Stimulated activated CD4-positive, alpha-beta T cell treated with anti-CD3 and anti-CD28 coated beads, Interleukin-1b, Interleukin-23, amount 100 ng/mL, for 1 hour (primary cell): ENCODE measurements at places on chromosomes 5 and 9.

DNA sequence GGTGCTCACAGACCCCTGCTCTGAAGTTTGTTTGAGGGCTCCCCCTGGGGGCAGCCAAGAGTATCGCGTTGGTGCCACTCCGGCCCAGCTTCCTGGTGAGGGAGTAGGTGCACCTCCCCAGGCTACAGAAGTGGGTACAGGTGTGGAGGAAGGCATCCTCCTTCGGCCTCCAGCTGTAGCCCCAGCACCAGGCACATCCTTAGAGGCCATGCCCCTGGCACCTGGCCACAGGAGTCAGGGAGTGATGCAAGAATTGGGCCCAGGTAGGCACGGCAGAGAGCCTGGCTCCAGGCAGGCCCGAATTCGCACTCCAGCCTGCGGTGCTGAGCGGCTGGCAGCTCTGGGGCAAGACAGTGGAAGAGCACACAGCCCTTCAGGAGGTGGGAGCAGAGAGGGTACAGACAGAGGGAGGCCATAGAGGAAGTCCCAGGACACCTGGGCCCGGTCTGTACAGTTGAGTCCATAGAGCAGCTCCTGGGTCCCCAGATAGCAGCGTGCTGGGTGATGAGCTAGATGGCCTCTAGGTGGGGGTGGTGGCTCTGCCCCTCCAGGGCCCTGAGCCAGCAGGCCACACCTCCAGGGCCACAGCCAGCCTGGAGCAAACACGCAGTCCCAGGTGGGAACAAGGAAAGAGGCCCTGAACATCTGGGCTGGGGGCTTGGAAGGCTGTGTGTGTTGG lies 2.4 kb downstream of the SAPCD2 start:
- DNase-seq, result peak; percentile 81

- no peak for DNase-seq
Measured at GRCh38 chr5:4042311-4042710, 446.7 kb downstream of the IRX1 start.

DNA sequence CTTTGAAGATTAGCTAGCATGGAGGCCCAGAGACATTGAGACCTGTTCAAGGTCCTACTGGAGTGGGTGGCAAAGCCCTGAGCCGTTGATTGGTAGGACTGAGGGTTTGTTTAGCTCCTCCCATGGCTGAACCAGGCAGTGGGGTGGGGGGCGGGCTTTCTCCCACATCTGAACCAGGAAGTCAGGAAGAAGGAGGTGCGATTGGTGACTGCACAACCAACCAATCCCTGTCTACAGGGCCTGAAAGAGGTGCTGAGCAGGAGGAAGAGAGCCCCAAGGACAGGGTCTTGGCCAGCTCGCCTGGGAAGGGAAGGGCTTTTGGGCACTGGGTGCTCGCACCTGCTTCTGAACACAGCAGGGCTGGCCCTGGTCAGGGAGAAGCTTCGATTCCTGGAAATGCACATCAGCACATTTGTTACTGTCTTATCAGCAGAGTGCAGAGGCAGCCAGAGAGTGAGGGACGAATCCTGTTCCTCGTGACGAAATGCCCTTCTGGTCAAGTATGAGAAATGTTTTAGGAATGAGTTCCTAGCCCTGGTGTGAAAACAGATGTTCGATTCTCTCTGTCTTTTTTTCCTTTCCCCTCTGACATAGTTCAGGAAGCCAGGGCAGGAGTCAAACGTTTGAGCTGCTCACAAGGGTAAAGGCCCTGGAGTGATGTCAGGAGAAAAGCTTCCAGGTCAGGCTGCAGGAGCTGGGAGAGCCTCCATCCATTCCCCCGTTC lies 294.8 kb upstream of the KLF4 start:
- no peak for DNase-seq

DNA sequence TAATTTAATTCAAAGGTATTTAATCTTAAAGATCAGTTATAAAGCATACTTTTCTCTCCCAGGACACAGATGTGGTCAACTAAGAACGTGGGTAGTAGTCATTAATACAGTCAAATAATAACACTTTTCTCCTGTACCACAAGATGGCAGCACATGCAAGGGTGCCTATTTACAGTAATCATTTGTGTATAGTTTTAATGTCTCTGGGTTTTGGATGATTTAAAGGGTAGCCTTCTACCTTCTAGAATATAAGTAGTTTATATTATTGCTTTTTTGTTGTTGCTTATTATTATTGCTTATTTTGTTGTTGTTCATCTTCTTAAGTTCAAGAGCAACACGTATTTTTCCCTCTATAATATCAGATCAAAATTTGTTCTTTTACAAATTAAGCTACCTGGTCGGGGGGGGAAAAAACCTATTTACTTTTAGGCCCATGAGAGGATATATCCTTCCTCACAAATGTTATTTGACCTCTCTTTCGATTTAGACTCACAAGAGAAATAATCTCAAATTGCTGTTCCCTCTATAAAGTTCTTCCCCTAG lies 59.6 kb upstream of the SLC27A6 start:
- DNase-seq, result no peak

DNA sequence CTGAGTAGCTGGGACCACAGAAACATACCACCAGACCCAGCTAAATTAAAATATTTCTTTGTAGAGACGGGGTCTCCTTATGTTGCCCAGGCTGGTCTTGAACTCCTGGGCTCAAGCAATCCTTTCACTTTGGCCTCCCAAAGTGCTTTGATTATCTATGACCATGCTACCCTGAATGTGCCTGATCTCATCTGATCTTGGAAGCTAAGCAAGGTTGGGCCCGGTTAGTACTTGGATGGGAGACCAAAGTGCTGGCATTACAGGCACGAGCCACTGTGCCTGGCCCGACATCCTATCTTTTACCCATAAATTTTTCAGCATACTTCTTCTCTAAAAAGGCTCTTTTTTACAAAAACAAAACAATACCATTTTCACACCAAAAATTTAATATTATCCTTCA lies 137.0 kb upstream of the LRRTM2 start:
- no peak for DNase-seq

DNA sequence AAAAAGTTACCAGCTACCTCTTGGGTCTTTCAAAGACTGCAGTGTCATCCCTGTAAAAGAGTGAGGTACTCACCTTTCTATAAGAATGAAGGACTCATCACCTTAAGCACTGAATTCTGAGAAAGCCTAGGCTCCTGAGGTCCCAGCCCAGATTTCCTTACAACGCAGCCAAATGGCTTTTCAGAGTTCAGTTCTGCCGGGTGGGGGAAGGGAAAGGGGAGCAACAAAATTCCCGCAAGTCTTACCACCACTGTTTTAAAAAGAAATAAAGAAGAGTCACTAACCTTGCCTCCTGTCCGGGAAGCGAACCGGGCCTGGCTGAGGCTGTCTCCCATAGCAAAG lies 373 bp downstream of the ADAMTS12 start:
- no peak for DNase-seq

DNA sequence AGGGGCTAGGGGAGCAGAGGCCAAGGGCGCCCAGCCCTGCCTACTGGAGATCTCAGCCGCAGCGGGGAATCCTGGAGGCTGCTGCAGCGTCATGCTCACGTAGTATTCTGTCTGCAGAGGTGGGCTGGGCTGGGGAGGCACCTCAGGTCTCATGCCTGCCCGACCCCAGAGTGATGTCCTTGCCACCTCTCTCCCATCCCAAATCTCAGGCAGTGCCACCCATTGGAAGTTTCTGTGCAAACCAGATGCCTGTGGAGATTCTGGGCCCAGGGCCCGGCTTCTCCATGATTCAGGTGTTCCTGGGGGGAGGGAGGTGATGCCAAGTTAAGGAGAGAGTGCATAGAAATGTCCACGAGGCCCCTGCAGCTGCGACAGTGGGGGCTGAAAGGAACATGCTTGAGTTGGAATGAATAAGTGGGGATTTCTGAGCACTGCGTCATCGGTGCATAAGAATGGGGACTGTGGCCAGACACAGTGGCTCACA lies 72.0 kb downstream of the ANKRD33B start:
- DNase-seq, result no peak
